ENCODE measurements at places on chromosomes 12 and 14.
A peak's percentile ranks its signal among the peaks of the same experiment; 100 is the strongest.

DNA sequence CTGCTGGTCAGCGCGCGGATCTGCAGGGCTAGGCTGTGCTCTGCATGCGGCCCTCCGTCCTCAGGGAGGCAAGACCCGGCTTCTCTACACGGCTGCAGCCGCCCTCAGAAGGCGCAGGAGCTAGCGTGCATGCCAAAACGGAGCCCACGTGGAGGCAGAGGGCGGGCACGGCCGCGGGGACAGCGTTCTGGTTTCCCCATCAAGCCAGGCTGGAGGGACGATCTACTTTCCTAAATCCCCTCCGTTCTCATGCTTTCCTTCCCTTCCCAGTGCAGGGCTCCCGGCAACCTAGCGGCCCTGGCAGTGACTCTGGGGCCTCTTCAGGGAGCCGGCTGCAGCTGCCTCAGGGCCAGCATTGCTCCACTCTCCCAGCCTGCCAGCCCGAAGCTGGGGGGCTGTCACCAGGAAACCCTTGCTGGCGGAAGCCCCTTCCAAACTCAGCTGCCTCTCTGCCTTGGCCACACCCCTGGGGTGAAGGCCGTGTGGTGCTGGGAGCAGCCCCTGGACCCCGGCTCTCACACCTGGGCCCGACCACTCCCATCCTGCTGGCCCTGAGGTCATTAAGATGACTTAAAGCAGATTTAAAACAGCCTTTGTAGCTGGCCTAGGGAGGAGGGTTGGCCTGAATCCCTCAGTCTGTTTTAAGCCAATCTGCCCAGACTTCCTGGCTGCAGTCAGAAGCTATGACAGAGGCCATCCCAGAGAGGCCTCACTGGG is 9.2 kb upstream of the GOLGA3 start:
- no peak for DNase-seq

GRCh38 chr14:65356327-65356836 is 56.1 kb upstream of the FUT8 start:
- DNase-seq, result no peak

GRCh38 chr14:80577599-80577998 is 363.9 kb downstream of the CEP128 start:
- DNase-seq, result no peak

DNA sequence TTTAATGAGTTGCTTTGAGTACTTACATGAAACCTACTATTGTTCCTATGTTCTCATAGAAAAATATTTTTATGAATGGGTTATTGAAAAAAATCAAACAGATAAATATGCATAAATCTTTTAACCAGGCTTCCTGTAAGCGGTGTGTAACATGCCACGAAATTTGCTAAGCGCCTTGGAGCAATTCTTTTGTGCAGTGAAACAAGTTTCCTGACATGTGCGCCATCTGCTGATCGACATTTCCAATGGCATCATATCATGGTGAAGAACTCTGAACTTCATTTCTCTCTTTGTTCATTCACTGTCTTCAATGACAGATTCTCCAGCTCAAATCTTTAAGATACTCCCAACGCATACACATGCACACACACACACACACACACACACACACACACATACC is 145.6 kb upstream of the NAV3 start:
- DNase-seq, result no peak

GRCh38 chr14:97506626-97507025 is 709.4 kb downstream of the VRK1 start:
- no peak for DNase-seq

DNA sequence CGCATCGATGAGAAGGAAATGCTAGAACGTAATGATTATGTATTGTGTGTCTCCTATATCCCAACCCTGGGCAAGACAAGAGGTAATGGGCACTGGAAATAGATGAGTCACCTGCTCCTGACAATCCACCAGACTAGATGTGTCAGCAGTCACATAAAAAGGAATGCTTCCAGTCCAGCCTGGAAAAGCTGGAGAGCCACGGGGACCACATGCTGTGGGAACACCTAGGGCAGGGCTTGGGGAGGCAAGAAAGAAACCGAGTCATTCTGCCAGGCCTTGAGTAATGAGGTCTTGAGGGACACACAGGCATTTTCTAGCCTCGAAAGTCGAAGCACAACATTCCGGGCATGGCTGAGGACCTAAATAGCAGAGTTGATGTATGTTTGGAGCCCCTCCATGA is 716.7 kb upstream of the TMEM132C start:
- DNase-seq, result no peak

DNA sequence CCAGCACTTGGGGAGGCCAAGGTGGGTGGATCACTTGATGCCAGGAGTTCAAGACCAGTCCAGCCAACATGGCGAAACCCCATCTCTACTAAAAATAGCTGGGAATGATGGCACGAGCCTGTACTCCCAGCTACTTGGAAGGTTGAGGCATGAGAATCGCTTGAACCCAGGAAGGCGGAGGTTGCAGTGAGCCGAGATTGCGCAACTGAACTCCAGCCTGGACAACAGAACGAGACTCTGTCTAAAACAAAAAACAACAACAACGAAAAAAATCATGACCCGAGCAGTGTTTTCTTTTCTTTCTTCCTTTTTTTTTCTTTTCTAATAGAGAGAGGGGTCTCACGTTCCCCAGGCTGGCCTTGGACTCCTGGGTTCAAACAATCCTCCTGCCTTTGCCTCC is 3.5 kb upstream of the CSRNP2 start:
- no peak for DNase-seq

DNA sequence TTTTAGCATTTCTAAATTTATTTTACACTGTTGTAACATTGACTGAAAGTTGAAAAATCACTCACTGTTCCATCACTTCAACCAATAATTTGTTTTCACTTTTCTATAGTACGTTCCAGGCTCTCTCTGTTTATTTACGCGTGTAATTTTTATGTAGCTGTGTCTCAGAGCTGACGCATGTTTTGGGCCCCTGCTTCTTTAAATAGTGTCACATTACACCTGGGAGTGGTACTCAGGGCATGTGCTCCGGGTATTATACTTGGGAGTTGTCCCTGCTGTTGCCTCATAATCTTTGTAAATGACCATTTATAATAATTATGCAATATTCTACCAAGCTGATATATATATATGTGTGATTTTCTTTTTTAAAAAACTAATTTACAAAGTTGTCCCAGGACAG is 132.8 kb upstream of the CPM start:
- DNase-seq, result no peak

DNA sequence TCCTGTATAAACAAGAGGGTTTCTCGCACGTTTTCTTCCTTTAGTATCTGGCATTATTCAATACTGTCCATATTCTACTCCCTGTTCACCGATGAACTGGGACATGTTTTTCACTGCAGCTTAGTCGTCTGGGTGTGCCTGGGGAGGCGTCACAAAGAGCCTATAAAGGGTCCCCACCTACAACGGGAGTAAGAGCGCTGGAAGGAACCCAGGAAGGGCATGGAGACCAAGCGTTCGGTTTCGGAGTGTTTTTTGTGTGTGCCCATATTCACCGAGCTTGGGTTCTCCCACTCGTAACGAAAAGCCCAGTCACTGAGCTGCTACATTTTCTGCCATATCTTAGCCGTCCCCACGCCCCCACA is 592 bp upstream of the USP15 start:
- no peak for DNase-seq

DNA sequence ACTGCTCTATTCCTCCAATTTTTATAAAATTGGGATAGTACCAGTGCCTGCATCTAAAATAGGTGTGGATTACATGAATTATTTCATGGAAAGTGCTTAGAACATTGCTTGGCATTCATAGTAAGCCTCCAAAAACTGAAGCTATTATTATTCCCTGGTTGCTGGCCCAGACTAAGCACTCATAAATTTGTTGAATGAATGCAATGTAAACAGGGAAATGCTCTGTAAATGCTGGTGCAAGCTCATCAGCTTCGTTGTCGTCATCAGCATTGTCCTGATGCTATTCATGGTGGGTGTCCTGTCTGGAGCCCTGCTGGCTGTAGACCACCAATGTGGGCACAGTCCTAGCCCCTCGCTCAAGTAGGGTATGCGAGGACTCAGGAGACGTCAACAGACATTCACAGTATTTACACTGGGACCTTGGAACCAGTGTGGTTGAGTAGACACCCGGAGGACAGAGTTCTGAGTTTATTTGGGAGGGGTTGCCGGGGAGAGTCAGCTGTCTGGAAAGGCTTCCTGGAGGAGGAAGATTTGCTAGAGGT is 16.5 kb downstream of the BDKRB2 start:
- no peak for DNase-seq

DNA sequence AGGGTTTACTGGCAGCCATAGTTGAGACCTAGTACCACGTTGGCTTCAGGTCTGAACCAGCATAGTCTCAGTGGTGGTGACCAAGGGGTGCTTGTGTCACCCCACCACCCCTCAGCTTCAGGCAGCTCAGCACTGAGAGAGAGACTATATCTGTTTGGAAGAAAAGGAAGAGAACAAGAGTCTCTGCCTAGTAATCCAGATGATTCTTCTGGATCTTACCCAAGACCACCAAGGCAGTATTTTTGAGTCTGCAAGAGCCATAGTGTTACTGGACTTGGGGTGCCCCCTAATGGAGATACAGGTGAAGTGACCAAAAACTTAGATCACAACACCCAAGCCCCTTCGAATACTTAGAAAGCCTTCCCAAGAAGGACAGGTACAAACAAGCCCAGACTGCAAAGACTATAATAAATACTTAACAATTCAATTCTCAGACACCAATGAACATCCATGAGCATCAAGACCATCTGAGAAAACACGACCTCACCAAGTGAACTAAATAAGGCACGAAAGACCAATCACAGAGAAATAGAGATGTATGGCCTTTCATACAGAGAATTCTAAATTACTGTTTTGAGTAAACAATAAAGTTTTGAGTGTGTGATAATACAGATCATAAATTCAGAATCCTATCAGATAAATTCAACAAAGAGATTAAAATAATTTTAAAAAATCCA is 107.0 kb downstream of the HELB start:
- DNase-seq, result no peak

- peak; percentile 6 for DNase-seq
These were observed 1598.4 kb upstream of the TMEM132C start for GRCh38 chr12:126668538-126668937.

DNA sequence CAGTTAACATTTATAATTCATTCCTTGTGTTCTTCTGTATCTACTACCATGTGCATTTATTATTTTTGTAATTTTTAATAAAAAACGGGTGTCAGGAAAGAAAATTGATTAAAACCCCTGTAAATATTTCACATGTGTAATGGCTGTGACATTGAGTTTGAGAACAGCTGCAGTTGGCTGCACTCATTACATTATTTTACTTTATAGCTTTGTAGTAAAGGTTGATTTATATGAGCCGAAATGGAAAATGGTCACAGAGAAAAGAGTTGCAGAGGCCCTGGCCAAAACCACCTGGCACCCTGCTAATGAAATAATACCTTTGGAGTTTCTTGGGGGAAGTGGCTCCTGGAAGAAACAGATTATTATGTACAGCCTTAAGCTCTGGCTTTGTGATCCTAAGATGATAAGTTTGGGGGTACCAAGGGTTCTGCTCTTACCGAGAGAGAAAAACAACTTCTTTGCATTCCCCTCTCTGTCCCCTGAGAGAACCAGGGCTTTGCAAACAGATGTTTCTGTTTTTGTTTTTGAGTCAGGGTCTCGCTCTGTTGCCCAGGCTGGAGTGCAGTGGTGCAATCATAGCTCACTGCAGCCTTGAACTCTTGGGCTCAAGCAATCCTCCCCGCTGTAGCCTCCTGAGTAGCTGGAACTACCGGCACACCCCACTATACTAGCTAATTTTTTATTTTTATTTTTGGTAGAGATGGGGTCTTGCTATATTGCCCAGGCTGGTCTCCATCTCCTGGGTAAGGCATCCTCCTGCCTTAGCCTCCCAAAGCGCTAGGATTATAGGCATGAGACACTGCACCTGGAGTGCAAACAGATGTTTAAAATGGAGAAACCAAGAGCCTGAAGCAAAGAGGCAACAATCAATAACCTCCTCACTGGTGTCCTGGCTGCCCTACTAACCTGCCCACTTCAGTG is 9.7 kb upstream of the DYNLL1 start:
- no peak for DNase-seq

- DNase-seq, result no peak
These were observed 2.0 kb upstream of the MAP1LC3B2 start for GRCh38 chr12:116556964-116557698.

- no peak for DNase-seq
These were observed 377 bp downstream of the CCNT1 start for GRCh38 chr12:48716168-48716492.

DNA sequence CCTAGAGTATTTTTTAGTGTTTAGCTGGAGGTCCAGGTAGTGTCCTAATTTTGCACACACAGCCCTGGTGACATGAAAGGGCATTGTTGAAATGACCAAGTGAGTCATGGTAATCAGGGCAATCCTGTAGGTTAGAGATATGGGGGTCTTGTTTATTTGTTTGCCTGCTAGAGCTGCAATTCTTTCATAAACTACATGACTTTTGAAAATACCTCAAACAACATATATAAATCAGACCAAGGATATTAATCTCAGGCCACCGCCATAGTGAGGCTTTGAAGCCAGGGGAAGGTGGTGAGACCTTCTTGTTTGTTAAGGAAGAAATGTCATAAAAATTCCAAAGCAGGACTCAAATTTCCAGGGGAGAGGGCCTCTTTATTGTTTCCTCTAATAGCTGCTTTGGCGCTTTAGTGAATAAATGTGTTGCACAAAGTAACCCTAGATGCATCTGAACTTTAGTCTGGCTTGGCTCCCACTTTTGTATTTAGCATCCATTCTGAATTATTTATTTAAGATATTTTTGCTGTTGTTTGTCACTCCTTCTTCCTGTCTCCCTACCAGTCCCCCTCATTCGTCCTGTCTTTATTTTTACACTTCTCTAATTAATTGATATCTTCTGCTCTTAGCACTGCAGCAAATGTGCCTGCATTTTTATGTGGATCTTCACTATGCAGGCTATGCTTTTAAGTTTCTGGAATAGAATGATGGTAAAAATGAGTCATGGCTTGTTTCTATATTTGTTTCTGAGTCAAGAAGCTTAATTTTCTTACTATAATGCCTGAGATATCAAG is 430.3 kb downstream of the RAD51B start:
- DNase-seq, result no peak

DNA sequence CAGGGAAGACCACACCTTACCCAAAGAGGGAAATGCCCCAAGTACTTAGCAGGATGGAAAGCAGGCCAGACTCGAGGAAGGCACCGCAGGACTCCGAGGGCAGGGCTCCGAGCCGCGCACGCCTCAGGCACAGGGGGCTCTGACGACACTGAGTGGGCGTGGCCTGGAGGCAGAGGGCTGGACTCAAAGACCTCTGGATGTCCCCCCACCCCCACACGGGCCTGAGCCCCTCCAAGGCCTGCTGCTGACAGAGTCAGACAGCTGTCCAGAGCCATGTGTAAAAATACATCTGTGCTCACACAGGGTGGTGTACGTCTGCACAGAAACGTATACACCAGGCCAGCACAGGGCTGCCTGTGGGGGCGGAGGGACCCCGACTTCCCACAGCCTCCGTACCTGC is 1.4 kb downstream of the AKT1 start:
- no peak for DNase-seq

- DNase-seq, result no peak
These were observed 49.4 kb downstream of the BICD1 start for GRCh38 chr12:32155961-32156529.

All from GOT3 (cell line).